CD14-positive monocyte (primary cell): ENCODE measurements at places on chromosomes 7 and 10.

GRCh38 chr10:118939211-118940007 is 90.1 kb upstream of the NANOS1 start:
- DNase-seq = no peak

- DNase-seq = peak; percentile 91
Measured at GRCh38 chr10:96700374-96701099, 19.8 kb downstream of the PIK3AP1 start.

DNA sequence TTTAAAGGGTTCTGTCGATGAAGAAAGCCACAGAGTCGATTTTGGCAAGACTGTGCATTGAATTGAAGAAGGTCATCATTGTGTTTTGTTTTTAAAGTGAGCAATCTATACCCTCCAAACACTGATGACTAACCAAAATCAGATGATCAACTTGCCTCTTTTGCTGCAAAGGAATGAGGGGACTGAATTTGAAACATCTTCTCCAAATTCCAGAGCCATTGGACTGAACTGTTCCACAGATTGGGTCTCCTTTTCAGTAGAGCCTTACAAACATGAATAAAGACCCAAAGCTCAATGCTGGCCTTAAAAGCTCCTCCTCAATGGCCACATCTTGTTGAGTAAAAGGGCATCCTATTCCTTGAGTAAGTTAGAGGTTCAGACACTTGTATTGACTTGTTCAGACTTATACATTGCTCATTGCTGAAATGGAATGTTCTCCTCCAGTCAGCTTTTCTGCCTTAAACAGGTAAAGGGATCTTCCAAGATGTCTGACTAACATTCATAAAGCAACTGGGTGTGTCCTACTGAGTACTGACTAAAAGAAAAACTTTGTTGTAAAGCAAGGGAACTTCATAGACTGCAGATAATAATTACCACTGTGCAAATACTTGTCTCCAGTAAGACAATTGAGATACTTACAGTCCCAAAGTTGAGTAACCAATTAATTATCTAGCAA is 630.6 kb downstream of the KCNMA1 start:
- no peak for DNase-seq

DNA sequence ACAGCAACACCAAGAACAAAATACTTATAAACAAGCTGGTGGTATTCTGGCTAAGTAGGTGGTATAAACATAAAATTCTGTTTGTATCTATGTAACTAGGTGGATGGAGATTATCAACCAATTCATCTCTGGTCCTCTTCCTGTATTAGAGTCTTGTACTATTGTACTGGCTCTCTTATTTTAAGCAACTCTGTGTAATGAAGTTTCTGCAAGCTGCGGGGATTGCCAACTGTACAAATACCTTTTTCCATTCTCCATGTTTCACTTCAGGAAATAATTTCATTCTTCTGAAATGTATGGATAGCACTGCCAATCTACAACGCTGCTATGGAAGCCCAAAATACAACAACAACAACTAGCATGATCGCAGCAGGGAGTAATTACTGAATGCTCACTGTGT is 44.8 kb downstream of the JAZF1 start:
- no peak for DNase-seq

GRCh38 chr10:96470116-96470743 is 43.5 kb downstream of the TLL2 start:
- DNase-seq = no peak

GRCh38 chr7:141323826-141324225 is 227.4 kb upstream of the AGK start:
- DNase-seq = no peak

GRCh38 chr7:8597565-8597964 is 164.2 kb downstream of the NXPH1 start:
- no peak for DNase-seq

GRCh38 chr10:23419655-23420329 is 19.1 kb upstream of the OTUD1 start:
- no peak for DNase-seq

DNA sequence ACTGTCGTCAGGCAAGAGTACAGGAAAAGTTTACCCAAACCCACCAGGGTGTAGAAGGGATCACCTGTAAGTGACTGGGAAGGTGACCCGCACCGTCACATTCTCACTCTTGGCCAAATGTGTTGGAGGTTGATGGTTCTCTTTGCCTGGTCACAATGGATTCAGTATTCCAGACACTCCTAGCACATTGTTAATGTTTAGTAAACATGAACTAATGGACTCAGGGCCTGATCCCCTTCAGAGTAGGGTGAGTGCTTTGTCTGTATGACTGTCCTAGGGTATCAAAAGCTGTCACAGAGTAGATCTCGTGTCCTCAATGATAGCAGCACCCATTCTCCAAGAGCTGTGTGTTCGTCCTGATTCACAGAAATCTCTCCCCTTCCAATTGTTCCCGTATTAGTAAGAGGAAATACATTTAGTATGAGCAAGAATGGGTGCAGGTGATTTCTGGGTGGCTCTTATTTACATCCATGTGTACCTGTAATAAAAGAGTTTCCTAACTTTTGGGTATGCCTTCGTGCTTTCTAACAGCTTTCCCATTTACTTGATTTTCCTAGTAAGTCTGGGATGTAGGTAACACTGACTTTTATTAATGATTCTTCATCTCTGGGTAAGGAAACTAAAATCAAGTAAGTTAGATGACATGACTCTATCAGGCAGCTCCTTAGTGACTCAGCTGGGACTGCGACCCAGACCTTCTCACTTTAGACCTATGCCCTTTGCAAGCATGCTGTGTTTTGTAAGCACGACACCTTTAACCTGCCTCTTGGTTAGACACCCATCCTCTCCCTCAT is 4.7 kb downstream of the EEPD1 start:
- no peak for DNase-seq

GRCh38 chr7:80279760-80280159 is 145.1 kb downstream of the GNAI1 start:
- DNase-seq = no peak

GRCh38 chr7:145696071-145696470 is 420.5 kb upstream of the CNTNAP2 start:
- DNase-seq = no peak

DNA sequence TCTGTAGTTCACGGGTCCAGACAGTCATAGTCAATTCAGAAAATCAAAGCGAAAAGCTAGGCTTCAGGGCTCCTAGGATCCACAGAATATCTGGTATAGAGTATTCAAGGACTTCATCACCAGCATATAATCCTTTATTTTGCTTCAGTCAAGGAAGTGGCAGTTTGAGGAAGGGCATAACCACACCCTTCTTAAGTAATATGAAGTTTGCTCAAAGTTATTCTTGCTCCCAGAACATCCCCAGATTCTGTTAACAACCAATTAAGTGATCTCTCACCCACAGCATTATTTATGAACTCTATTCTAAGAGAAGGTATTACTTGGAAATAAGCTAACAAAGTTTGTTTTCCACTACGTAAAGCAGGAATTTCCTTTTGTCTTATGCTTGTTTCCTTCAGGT is 13.2 kb downstream of the CWF19L1 start:
- DNase-seq = no peak

- no peak for DNase-seq
Measured at GRCh38 chr10:86569335-86569734, 47.7 kb upstream of the WAPL start.

DNA sequence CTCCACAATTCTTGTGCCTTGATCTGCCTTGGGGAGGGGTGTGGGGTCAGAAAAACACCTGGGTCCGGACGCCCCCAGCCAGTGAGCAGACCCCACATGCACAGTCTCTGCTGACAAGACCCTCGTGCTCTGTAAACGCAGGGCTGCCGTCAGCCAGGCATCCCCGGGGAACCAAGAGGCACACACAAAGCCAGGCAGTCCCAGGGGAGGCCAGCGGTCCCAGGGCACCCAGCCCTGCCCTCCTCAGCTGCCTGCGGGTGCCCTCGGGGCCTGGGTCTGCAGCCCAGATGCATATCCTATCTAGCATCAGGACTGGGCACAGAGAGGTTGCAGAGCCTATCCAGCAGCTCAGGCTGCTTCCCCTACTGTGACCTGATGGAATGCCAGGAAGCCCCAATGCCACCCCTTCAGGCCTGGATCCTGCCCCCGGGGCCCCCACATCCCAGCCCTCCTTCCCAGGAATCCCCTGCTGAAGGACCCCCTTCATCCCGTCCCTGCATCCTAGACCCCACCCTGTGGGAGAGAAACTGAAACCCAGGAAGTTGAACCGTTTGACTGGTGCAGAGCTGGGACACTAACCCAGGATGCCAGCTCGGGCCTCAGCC is 92.4 kb downstream of the MICALL2 start:
- DNase-seq = no peak

- DNase-seq = peak; percentile 58
Measured at GRCh38 chr7:157278791-157279724, 57.7 kb upstream of the DNAJB6 start.

GRCh38 chr10:62540389-62540788 is 166.2 kb downstream of the ZNF365 start:
- peak; percentile 54 for DNase-seq

GRCh38 chr7:38307640-38308039 is 34.2 kb upstream of the TARP start:
- DNase-seq = peak; percentile 64

DNA sequence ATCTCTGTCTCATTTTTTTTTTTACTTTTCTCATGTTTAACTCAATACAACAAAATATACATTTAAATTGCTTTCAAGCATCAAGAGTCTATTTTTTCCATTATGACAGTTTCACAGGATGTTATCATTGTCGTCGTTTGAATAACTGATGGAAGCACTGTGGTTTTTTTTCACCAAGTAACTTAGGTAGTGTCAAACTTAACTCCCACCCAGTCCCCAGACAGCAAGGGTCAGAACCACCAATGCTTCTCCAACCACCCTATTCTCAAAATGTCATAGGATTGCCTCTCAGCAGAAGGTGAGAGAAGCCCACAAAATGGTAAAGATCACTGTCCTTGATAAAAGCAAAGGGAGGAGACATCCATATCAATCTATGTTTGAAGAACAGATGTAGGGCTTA is 339.4 kb downstream of the SFMBT2 start:
- DNase-seq = no peak

DNA sequence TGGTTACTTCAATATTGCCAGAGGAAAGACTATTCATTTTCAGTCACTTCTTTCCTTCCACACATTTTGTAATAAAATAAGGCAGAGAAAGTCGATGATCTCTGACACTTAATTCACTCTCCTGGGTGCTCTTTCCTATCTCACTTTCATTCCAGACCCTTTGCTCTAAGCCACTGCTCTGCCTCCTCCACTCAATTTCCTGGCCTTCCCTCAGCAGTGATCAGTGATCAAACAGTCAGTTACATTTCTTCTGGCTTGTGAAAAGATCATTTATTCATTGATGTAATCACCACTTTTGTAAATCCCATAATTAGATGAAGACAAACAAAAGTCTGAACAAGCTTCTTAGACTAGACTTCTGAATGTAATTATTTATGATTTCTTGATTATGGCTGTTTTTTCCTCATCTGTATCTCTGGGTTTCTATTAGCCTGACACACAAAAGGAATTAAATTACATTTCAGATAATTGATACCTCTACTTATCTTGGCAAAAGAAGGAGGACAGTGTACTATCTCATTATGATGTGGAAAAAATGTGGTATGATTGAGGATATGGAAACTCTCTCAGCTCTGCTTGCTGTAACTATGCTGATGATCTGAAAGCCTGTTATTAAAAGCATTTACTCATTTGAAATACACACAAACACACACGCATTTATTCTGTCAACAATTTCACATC is 1102.3 kb downstream of the GRM8 start:
- no peak for DNase-seq

- no peak for DNase-seq
Measured at GRCh38 chr7:55314967-55315366, 50.2 kb upstream of the LANCL2 start.

DNA sequence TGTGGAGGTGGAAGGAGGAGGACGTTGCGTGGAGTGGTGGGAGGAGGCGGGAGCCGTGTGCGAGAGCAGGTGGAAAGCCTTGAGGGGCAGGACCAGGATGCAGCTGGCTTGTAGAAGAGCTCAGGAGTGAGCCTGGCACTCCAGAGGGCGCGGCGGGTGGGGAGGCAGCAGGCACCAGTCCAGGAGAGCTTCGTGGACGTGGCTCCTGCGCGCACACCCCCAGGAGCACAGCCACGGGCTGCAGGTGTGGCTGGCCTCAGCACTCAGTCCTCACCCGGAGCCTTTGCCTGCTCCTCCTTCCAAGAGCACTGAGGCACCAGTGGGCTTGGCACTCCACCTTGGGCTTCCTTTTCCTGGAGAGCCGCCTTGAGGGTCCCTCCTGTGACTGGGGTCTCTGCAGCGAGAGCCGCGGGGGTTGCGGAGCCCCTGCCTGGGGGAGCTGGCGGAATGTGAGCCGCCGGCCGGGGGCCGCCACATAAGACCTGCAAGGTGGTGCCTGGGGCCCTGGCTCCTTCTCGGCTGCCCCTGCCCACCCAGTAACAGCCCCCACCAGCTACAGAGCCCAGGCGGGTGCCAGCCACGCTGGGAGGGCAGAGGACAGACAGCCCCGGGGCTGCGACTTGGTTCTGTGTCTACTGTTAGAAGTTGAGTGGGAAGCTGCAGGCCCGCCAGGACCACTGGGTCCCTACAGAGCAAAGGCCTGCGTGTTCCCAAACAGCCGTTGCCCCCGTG is 11.1 kb downstream of the MAFK start:
- DNase-seq = no peak

DNA sequence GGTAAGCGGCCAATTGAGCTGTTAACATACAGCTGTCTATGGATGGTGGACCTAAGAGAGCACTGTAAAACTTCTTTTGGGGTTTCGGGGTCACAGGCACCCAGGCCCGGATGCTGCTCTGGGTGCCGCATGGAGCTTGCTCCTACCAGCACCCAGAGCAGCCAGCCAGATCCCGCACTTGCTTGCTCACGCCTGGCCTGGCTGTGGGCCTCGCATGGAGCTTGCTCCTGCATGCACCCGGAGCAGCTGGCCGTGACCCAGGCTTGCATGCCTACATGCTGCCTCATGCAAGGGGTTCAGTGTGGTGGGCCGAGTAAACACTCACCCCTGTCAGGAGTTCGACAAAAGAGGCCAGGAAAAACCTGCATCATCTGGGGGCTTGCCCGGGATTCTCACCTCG is 896.9 kb downstream of the SORCS1 start:
- no peak for DNase-seq

GRCh38 chr7:31056775-31057346 is 4.8 kb downstream of the ADCYAP1R1 start:
- DNase-seq = no peak

- no peak for DNase-seq
Measured at GRCh38 chr7:145729691-145730090, 386.9 kb upstream of the CNTNAP2 start.

DNA sequence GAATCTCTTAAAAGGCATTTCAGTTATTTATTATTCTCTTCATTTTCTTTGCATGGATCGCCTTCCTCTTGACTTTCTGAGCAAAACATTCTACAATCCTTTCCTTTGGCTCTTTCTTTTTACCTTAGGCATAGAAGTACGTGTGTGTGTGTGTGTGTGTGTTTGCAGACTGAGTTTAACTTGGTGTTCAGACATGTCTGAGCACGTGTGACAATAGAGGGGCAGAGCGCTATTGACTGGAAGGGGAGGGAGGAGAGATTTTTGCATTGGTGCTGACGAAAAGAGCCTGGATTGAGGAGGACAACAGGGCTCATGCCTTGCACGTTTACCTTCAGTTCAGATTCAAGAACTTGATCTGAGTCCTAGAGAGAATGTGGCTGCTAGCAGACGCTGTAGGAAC is 129.8 kb downstream of the SEC23IP start:
- no peak for DNase-seq
